ENCODE measurements at places on chromosomes 6 and 20.

DNA sequence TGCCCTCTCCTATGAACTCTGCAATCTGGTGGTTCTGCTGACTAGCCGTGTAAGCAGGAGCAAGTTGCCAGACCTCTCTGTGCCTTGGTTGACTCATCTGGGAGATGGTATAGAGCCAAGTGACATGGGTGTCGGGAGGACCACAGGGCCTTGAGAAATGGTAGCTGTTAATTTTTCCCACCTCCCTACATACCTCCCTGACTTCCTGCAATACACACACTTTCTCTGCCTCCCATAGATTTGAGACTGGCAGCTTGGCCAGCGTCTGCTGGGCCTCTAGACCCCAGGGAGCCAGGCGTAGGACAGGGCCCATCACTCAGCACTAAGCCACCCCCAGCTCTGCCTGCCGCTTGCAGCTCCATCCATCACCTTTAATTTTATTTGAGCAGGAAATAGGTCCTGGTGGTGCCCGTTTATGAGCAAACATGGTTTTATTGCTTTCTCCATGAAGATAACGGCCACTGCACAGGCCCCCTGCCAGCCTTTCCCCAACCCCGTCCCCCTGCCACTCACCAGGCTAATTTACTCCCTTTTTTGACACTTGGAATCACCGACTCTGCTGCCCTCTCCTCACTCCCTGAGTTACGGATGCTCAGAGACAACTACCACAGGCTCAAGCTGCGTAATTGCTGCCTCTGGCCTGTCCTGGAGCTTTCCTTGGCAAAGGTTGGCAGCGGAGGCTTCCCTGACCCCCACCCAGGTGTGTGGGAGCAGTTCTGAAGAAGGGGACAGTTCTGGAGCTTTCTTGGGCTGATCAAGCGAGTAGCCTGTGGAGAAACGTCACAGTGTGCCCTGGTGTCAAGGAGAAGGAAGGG, 11.1 kb downstream of the GLP1R start:
- DNase-seq, result no peak

DNA sequence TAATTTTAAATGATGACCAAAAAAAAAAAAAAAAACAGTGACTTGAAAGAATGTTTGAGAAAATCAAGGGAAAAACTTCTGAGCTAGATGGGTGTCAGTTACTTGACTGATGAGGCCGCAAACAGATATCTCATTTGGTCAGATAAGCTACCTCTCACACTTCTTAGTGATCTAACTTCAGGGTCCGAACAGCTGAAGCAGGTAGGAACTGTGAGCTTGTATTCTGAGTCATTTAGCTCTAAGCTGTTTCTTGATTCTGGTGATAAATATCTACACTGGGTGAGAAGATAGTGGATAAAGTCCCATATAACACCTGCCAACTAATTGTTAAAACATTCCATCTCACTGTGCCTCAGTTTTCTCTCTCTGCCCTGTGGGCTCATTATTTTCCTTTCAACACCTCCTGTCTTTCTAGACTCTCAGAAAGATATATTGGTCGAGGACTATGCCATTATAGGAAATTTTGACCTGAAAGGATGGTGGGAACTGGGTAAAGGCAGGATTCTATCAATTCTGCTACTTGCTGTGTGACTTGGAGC, 7.7 kb downstream of the KIF3B start:
- no peak for DNase-seq

DNA sequence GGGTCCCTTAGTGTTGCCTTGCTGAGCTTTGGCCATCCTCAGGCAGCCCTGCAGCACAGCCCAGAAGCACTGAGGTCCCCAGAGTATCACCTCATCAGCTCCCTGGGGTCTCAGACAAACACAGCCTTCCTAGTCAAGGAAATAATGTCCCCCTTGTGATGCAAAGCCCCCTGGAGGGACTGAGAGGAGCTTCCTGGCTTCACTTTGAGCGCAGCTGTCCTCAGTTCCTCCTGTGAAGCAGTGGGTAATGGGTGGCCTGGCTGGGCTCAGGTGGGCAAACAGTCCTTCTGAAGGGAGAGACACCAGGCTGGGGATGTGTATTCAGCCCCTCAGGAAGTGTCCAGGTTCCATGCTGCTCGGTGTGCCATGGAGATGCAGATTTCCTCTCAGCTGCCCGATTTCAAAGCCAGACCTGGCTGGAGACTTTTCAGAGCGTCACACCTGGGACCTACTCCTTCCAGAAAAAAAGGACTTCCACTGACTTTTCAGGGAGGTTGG, 79.2 kb upstream of the FOXA2 start:
- DNase-seq, result no peak

GRCh38 chr20:38557174-38557573, 23.8 kb upstream of the ADIG start:
- DNase-seq, result no peak

DNA sequence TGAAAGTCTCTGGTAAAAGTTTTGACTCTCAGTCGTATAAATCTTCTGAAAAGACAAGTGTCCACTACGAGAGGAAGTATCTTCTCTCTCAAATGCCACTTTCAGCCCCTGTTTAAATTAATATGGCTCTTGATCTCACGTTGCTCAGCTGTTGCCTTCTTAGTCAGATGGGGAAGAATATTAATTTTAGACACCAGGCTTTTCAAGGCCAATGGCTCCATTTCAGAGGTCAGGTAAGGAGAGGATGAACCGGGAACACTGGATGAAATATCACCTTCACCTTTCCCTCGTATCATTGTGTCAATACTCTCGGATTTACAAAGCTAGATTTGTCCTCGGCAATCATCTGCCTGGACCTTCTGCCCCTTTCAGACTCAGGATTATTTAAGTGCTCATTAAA, at the start of gene MYLK4:
Gene MYLK4, minus strand, starts transcription at position 91 of the 400 bp plus-strand sequence. CDS start 1,628 bp downstream, outside the sequence.
- no peak for DNase-seq

- no peak for DNase-seq
Observed at GRCh38 chr6:167840526-167841179, 13.9 kb downstream of the AFDN start.

DNA sequence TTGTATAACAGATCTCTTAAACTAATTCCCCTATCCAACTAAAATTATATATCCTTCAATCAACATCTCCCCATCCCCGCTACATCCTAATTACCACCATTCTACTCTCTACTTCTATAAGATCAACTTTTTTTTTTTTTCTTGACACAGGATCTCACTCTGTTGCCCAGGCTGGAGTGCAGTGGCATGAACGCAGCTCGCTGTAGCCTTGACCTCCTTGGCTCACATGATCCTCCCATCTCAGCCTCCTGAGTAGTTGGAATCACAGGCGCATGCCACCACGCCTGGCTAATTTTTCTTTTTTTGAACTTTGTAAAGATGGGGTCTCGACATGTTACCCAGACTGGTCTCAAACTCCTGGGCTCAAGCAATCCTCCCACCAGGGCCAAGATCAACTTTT, 5.0 kb downstream of the DNAAF9 start:
- no peak for DNase-seq

DNA sequence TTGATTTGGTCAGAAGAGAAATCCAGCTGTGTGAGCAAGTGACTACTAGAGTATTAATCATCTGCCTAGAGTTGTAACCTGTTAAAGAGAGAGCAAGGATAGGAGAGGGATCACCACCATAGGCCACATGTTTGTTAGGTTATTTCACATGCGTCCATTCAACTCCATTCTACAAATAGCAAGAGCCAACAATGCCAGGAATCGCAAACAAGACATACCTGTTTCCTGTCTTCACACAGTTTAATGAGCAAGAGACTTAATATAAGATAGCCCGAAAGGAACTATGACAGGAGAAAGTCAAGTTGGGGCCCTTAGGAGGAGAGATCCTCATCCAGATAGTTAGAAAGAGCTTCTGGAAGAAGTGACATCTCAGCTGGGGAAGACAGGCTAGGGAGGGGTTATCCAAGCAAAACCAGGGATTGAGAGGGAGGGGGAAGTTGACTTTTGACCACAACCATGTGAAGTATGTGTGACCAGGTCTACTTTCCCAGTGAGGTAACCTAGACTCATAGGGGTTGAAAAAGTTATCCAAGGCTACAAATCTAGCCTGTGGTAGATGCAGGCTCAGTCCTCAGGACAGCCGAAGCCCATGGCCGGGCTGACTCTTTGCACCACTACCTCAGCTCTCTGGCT, 147.4 kb downstream of the ALDH8A1 start:
- DNase-seq, result no peak

DNA sequence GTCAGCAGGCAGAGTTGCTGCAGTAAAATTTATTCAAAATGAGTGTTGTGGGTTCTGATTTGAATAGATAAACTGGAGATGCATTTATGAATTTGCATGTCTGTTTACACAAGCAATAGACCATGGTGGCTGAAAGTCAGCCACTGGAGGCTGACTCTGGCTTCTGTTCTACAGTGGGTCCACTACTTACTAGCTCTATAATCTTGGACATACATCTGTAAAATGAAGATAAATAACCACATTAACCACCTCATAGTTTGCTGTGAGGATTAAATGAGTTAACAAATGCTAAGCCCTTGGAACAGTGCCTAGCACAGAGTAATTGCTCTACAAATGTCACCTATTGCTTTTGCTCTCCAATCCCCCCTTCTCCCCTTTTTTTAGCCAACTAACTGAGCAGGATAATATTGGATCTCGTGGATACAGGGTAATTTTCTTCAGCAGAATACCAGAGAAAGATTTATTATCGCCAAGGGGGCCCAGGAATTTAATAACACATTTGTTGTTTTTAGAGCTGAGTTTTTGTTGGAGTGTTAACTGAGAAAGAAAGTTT, 1.4 kb upstream of the PM20D2 start:
- DNase-seq, result no peak

DNA sequence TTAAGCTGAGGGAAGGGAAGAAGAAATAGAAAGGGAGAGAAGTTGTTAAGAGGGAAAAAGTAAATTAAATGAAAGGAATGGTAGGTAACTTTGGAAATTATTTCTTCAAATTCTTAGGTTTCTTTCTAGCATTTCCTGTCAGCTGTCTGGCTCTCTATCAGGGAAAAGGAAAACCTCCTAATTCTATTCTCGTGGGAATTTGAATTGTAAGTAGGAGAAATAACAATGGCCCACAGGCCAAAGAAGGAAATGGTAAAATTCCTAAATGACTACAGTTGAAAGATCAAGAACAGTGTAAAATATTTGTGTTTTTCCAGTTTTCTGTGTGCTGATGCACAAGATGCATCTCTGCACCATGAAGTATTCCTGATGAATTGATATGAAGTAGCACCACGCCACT, 173.0 kb downstream of the IBTK start:
- no peak for DNase-seq

DNA sequence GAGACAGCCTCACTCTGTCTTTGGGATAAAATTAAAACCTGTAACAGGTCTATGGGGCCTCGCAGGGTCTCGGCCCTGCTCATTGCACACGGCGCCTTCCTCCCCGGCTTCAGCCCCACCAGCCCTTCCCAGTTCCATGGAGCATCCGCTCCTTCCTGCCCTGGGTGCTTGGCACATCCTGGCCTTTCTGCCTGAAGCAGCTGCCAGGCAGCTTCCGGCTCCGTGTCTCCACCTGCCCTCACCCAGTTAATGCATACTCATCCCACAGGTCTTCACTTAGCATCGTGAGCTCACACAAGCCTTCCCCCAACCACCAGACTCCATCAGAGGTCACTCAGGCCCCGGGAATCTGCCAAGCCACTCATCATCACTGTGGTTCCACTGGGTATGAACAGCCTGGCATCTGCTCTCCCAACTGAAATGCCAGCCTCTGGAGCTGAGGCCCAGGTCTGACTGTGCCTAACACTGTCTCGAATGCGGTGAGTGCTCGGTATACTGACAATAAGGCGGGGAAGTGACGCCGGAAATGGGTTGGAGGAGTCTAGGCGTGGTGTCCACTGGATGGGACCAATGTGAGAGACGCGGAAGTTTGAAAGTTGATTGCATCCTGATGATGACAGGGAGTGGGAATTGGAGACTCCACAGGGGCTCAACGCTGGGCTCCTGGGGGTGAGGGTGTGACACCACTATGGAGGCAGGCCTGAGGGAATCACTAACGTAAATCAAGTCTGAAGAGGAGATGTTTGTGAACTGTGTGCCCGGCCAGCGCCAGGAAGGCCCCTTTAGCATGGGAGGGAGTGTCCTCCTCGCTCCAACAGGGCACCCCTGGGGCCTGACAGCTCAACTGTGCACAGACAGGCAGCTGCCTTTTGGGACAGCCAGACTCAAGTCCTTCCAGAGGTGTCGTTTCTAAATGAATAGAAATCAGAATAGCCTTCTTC, 245.8 kb downstream of the TTLL2 start:
- DNase-seq, result no peak

DNA sequence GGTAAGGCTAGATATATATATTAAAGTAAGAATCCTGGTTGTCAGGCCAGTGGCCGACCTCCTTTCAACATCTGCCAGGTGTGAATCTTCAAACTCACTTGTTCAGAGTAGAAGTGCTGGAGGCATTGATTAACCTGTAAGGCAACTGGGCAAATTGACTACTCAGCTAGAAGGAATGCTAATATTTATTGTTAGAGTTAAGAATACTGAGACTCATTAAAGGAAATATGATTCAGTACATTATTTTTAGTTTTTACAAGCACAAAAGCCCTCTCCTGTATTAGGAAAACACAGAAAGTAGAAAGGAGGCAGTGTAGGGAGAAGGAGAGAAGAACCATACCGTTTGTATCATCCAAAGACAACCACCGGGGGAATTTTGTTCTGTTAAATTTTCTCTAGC, 53.5 kb downstream of the RIPOR2 start:
- DNase-seq, result no peak

- DNase-seq, result no peak
Observed at GRCh38 chr6:121694389-121694788, 258.9 kb downstream of the GJA1 start.

DNA sequence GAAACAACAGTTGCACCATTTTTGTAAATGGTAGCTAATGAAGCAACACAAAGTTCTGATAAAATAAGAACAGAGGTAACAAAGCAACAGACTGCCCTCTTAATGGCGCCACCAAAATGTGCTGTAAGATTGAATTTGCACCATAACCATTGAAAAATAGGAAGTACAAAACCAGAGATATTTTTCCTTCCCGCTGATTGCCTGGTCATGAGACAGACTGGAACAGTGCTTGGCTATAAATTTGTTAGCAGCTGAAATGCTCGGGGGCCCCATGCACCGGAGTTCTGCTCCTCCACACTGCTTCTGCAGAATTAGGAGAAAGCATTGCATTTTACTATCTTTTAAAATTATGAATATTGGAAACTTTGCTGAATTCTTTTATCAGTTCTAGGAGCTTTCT, 164.4 kb upstream of the QKI start:
- no peak for DNase-seq

DNA sequence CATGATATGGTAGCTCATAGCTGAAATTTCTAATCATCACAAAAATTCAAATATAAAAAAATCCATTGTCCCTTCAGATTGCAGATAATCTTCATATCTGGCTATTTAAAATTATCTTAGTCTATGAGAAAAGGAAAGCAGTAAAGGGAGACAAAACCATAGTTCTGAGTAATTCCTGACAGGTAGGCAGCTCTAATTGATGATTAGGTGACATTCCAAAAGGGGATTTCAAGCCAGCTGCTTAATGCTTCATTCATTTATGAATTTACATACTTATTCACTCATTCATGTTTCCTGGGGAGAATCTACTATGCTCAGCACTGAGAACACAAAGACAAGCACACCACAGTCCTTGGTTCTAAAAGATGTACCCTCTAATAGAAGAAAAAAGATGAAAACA, 437.1 kb downstream of the COL12A1 start:
- no peak for DNase-seq

DNA sequence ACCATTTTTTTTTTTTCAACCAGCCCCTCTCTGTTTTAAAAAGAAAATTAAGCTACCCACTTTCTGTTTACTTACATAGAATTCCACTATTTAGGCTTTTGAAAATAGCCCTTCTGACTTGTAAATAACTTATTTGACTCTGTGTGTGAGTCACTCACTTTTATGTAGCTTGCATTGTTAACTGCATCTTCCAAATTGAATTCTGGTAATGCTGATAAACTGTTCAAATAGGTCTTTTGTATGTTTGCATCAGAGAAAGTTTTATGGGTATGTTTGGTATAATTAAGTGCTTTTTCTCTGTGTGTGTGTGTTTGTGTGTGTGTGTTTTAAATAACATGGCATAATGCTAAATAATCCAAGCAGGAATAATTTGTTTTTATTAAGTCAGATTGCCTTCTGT, 360.1 kb downstream of the PLCB1 start:
- no peak for DNase-seq

Data from stimulated activated CD8-positive, alpha-beta memory T cell treated with anti-CD3 and anti-CD28 coated beads, Interleukin-7, amount 100 ng/mL, for 24 hours (primary cell).